ENCODE measurements at places on chromosomes 4 and X.

DNA sequence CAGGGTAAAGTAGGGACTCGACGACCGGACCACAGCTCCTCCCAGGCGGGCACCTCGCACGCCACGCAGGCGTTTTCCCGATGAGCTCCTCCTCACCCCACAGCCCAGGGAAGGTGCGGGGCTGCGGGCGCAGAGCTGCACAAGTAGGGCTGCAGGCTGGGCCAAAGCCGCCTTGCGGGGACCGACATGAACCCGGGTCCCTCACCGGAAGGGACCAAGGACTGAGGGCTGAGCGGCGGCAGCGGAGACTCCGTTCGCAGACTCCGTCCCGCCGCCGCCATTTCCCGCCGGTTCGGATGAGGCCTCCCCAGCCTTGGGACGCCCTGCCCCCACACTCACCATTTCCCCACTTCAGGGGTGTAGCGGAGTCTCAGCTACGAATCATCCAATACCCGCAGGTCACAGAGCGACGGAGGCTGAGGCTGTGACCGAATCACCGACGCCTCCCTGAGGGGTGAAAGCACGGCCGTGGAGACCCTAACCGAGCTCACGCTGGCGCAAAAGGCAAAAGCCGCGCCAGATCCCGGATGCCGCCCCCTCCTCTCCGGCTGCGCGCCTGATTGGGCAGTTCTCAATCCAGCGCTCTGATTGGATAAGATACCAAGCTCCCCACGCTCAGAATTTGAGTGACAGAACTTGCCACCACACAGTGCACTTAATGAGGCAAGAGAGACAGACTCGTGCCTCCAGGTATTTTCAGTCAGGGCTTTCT lies at the start of gene ZNF732:
Gene ZNF732, minus strand, starts transcription at position 506 of the 712 bp plus-strand sequence. Its CDS starts 164 bp downstream, at position 342.
- peak; percentile 36 for DNase-seq

DNA sequence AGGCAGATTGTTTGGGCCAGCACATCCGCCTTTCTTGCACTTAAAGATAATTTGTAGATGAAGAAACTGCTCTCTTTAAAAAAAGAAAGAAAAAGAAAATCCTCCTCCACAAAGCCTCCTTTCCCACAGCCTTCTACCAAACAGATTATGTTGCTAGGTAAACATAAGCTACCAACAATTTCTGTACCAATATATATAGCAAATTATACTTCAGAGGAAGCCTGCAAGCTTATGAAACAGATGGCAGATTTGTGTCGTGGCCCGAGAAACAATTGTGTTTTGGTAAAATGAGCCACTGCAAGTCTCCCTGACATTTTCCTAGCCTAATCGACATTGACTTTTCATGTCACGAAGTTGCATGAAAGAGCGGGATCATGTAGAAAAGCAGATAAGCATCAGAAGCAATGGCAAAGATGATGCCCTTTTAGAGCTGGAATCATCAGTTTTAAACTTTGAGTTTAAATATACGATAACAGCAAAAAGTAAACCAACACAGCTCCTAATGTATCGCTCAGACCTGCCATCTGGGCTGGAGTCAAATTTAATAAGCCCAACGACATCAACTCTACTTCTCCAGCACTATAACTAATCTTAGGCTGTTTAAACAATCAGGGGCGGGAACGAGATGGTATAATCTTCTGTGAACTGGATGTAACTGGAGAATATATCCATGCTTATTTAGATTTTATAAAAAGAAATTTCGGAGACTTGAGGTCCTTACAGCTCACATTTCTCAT lies 94.9 kb upstream of the PLAC1 start:
- no peak for DNase-seq

DNA sequence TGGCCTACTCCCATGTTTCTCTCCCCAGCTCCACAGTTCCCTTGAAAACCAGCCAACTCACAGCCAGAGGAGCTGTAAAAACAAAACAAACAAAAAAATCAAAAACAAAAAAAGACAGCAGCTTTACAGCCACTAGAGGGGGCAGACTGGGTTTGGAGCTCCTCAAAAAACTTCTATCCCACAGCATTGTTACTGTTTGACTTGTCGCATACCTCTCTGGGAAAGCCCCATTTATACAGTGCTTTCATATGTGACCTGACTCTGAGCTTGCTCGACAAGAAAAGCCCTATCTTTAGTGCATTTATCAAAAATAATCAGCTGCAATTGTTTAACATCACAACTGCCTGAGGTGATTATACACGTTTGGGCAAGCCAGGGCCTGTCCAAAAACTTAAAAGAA lies 21.6 kb downstream of the TSPAN6 start:
- peak; percentile 58 for DNase-seq

- DNase-seq: no peak
Measured at GRCh38 chrX:9682861-9683260, 82.8 kb downstream of the GPR143 start.

- no peak for DNase-seq
Measured at GRCh38 chrX:44698357-44698756, 145.5 kb upstream of the DUSP21 start.

DNA sequence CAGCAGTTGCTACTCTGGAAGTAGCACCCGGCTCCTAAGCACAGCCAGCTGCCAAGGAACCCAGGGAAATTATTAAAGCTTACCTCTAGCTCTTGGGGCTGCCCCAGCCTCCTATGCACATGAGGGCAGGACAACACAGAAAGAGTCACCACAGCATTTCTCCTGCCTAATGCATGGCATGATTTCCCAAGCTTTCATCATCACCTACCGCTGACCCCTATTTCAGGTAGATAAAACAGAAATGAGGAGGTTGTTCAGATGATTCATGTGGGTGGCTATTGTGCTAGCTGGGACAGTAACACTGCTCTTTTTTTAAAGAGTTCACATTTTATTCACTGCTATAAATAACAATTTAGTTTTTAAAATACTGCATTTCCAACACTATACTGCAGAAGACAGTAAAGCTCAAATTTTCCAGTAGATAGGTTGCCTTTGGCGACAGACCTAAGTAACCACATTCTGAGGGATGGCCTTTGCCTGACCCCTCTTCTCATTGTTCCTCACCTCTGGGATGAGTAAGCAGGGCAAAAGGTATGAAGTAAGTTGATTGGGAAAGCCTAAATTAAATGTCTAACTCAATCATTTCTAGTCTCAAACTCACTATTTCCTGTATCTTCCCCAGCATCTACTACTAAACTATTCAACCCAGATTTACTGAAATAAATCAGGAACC lies 16.7 kb downstream of the CASK start:
- DNase-seq: no peak
